ENCODE measurements at places on chromosomes 6 and 20. TPM values are rescaled to one million over a fixed set of nuclear protein-coding genes. Genes with fewer than 3 reads are reported as not detected.

C20orf96 gene
- total RNA-seq = 20.7 TPM

GJA1 gene
- not detected for total RNA-seq

HLA-DOB gene
- 4.3 TPM for total RNA-seq

C20orf202 gene
- not detected for total RNA-seq

LCA5 gene
- 5.4 TPM for total RNA-seq

PPP1R16B gene
- not detected for total RNA-seq

PRDM13 gene
- not detected for total RNA-seq

DDAH2 gene
- 99.6 TPM for total RNA-seq

TMEM14A gene
- 75.2 TPM for total RNA-seq

TP53TG5 gene
- total RNA-seq = 0.23 TPM

SLC17A3 gene
- total RNA-seq = not detected

TFAP2A gene
- total RNA-seq = 37.0 TPM

DUSP15 gene
- total RNA-seq = not detected

APOM gene
- total RNA-seq = 2.9 TPM

C20orf173 gene
- total RNA-seq = not detected

MOG gene
- not detected for total RNA-seq

ASXL1 gene
- 102 TPM for total RNA-seq

SLC52A3 gene
- 6.9 TPM for total RNA-seq

TCP11 gene
- not detected for total RNA-seq

TMEM217 gene
- total RNA-seq = 5.3 TPM

SLC25A27 gene
- 25.0 TPM for total RNA-seq

AVP gene
- not detected for total RNA-seq

ADTRP gene
- 4.1 TPM for total RNA-seq

WFDC12 gene
- not detected for total RNA-seq

KHDRBS2 gene
- total RNA-seq = not detected

POPDC3 gene
- 14.8 TPM for total RNA-seq

SLC16A10 gene
- total RNA-seq = 1.7 TPM

ZNF343 gene
- total RNA-seq = 11.9 TPM

SLC32A1 gene
- total RNA-seq = not detected

SMLR1 gene
- not detected for total RNA-seq

LKAAEAR1 gene
- not detected for total RNA-seq

HLA-DQA2 gene
- not detected for total RNA-seq

PLEKHG1 gene
- total RNA-seq = 9.9 TPM

FERMT1 gene
- 20.6 TPM for total RNA-seq

KCNK16 gene
- total RNA-seq = not detected

VNN1 gene
- total RNA-seq = 0.65 TPM

OR12D3 gene
- total RNA-seq = not detected

AKIRIN2 gene
- total RNA-seq = 34.7 TPM

BYSL gene
- 36.5 TPM for total RNA-seq

PTK7 gene
- 110 TPM for total RNA-seq

DOP1A gene
- 4.1 TPM for total RNA-seq

SOBP gene
- total RNA-seq = 0.22 TPM

RAET1E gene
- not detected for total RNA-seq

CFB gene
- total RNA-seq = 22.6 TPM

GSTA3 gene
- total RNA-seq = not detected

VGLL2 gene
- total RNA-seq = not detected

HM13 gene
- 272 TPM for total RNA-seq

ERVFRD-1 gene
- not detected for total RNA-seq

SEC63 gene
- 101 TPM for total RNA-seq

BPIFB4 gene
- not detected for total RNA-seq

STMND1 gene
- 0.26 TPM for total RNA-seq

CRIP3 gene
- 10.0 TPM for total RNA-seq

NMBR gene
- 0.35 TPM for total RNA-seq

VPS52 gene
- 46.2 TPM for total RNA-seq

DEFB129 gene
- not detected for total RNA-seq
